ENCODE measurements at places on chromosomes 1 and 21.
A peak's percentile ranks its signal among the peaks of the same experiment; 100 is the strongest.

- DNase-seq, result no peak
These were observed 70.7 kb upstream of the CAMK1G start for GRCh38 chr1:209512821-209513220.

- DNase-seq, result no peak
These were observed 77.7 kb downstream of the ST6GALNAC5 start for GRCh38 chr1:76944942-76945341.

- no peak for DNase-seq
These were observed 29.0 kb downstream of the CLIC6 start for GRCh38 chr21:34697826-34698225.

DNA sequence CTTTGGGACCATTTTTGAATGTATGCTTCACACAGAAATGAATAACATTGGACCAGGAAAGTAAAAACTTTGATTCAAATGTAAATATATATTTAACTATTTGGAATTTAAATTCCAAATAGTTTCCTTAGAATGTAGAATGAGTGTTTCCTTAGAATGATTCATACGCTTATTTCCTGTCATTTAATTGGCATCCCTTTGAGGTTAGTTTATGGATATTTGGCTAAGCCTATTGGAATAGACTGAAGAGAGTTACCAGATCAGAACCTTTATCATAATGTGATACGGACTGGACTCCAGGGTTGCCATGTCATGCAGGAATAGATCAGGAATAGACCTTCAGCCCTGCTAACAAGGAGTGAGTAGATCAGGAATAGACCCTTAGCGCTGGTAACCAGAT is 133.1 kb downstream of the TNNI3K start:
- no peak for DNase-seq

DNA sequence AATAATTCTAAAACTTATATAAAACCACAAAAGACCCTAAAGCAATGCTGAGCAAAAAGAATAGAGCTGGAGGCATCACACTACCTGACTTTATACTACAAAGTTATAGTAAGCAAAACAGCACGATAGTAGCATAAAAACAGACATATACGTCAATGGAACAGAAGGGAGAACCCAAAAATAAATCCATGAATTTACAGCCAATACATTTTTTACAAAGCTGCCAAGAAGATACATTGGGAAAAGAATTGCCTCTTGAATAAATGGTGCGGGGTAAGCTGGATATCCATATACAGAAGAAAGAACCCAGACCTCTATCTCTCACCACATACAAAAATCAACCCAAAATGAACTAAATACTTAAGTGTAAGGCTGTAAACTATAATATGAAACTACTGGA is 51.3 kb upstream of the KRTAP11-1 start:
- DNase-seq, result no peak

DNA sequence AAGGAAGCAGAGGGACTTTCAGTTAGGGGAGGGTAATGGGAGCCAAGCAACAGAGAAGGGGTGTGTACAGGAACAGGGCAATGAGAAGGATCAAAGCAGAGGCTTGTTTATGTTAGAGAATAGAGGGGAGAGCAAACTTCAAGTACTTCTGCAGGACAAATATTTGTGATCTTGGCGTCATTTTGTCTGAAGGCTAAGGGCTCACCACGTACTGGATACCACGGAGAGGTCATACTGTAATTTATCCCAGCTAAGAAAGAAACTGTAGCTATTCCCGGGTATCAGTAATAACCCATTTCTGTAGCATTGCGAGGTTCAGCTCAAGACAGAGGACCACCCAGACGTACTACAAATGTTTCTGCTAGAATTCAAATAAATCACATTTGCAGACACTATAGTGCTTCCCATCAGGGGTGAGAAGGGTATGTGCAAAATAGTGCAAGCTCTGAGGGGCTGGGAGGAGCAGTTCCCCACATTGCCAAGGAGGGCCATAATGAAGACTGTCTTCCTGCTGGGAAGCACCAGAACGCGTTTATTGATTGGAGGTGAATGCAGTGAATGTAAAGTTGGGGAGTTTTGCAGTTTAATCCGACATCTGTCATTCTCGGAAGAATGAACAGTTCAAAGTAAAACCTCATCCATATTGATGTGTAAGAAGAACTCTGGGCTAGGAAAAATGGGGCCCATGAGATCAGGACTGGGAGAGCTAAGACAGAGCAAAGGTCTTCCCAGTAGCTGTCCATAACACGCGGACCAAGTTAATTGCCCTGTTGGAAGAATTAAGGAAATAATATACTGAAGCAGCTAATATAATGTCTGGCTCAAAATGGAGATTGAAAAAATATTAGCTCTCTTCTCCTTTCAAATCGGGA is 136.9 kb downstream of the RWDD3 start:
- DNase-seq, result no peak

DNA sequence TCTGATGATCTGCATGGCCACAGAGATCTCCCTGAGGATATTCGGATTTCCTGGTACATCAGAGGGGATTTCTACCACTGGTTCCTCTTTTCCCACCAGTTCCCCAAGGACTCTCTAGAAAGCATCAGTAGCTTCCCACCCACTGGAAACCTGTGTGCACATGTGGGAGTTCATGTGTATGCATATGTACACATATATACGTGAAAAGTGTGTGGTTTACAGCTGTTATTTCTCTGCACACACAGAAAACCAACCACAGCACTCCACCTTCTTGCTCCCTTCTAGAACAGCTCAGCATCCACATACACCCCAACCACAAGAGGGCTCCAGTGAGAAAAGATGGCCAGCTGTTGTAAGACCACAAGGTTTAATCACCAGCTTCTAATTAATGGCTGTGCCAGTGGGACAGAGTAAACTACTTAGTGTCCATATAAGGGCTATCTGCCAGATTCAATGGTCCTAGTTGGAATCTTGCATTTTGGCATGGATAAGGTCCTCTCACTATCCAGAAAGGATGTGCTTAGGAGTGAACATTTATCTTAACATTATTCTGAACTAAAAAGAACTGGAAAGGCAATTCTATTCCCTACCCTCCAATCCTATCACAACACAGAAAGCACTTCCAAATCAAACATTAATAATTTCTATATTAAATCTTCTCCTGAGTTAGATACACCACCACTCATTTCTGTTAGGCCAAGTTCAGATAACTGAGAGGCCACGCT is 24.1 kb downstream of the GPR3 start:
- DNase-seq, result no peak

GRCh38 chr21:31938330-31939301 is 65.8 kb downstream of the HUNK start:
- DNase-seq, result no peak

DNA sequence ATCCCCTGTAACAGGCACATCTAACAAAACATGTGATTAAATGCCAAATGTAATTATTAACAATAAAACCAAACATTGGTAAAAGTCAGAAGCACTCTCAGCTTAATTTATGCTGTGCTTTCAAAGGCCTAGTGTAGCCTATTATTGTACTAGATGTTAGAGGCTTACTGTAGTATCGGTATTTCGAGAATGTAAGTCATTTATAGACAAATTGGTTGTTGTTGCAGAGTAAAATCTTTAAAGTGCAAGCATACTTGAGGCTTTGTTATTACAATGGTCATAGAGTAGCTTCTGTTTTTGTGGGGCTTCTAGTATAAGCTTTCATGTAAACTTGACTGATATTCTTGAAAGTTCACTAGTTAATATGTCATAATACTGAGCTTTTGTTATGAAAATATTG is 965.8 kb downstream of the PLA2G4A start:
- no peak for DNase-seq

GRCh38 chr1:230794431-230794830 is 47.2 kb downstream of the CAPN9 start:
- DNase-seq, result peak; percentile 6

DNA sequence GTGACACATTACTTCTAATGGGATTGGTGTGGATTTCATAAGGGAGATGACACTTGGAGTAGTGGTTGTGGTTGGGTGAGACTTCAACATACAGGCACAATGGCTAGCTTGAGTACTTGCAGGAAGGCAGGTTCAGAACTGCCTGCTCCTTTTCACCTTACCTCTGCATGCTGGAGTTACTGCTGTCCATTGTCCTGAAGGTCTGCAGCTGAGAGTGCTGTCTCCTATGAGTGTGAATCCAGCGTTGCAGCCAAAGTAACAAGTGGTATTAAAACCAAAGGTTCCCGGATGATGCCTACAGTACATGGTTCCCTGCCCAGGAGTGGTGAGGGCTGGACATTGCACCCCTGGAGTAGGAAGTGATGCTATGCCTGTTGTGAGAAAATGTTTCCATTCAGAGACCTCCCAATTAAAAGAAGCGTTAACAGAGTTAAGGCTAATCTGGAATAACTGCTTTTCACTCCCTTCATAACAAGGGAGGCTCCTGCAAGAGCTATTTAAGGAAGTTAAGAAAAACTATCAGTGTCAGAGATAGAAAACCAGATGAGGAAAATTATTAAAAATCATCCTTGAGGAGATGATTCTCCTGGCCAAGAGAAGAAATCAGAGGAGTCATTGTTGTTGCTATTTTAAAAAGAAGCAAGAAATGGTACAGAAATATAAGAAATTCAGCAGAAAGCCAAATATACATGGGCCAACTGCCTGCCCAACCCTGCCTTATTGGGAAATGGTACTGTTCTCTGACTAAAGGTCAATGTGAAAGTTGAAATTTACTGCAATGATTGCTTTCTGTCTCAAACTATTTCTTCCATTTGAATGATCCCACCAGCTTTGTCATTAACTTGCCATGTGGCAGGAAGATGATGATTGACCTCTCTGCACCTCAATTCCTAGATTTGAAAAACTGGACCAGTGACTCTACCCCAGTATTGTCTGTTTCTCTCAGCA is 9.8 kb upstream of the F5 start:
- DNase-seq, result no peak

DNA sequence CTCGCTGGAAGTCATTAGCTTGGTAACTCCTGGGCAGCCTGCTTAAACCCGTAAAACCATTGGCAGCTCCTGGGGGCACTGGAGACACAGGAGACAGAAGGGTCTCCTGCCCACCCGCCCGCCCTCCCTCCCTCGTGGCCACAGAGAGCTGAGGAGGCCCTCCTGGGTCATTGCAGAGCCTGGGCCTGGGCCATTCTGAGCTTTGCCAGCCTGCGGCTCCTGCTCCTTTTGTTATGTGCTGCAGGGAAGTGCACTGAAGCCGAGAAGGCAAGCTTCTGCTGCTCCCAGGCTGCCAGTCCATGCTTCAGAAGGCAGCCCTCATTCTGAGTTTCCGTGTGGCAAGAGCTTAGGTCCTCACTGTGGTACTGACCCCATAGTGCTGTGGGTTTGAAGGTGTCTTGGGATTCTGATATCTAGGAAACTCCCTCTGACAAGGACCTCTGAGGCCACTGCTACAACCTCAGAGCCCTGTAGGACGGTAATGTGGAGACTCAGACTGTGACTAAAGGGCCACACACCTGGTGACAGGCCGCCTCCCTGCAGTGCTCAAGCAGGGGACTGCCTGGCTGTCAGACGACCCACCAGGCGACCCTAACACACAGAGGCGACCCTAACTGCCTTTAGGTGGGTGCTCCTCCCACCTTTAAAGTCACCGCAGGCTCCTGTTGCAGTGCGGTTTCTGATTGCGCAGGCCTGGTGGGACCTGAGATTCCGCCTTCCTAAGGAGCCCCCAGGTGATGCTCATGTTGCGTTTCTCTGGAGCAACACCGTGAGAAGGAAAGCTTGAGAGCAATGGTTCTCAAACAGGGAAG is 118.7 kb downstream of the IER5 start:
- DNase-seq, result no peak

GRCh38 chr1:116470671-116471070 is 97.6 kb downstream of the ATP1A1 start:
- DNase-seq, result no peak

DNA sequence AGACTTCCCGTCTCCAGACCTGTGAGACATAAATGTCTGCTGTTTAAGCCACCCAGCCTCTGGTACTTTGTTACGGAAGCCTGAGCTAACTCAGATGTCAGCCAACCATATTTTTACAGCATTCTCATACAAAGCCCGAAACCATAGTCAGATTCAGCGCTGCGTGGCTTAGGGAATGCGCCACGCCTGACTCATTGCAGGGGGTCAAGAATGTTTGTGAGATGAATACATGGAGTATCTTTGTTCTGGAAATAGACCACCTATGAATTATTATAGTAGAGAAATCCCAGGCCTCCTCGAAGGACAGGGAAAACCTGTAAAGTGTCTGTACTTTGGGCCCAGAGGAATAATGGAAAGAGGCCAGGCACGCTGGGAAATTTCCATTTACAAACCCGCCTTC is 434.8 kb downstream of the CAMTA1 start:
- DNase-seq, result no peak

- DNase-seq, result no peak
These were observed 5.5 kb downstream of the MORC3 start for GRCh38 chr21:36325373-36326010.

DNA sequence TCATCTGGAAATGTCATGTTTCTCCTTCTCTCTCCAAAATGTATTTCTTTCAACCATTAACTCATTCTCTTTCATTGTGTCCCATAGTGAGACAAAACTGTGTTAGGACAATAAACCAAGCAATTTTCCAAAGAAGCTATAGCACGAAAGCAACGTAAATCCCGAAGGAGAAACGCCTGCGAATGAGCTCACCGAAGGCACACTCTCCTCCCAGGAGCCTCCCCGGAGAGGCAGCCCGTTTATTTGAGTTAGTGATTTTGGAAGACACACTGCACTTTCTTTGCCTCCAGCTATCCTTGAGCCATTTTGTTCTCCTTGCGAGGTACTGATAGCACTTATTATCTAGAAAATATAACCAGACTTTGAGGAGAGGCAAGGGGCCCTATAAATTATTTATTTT is 41.2 kb downstream of the RSPH1 start:
- DNase-seq, result no peak

- DNase-seq, result no peak
These were observed 64.9 kb downstream of the TNR start for GRCh38 chr1:175678471-175678870.

DNA sequence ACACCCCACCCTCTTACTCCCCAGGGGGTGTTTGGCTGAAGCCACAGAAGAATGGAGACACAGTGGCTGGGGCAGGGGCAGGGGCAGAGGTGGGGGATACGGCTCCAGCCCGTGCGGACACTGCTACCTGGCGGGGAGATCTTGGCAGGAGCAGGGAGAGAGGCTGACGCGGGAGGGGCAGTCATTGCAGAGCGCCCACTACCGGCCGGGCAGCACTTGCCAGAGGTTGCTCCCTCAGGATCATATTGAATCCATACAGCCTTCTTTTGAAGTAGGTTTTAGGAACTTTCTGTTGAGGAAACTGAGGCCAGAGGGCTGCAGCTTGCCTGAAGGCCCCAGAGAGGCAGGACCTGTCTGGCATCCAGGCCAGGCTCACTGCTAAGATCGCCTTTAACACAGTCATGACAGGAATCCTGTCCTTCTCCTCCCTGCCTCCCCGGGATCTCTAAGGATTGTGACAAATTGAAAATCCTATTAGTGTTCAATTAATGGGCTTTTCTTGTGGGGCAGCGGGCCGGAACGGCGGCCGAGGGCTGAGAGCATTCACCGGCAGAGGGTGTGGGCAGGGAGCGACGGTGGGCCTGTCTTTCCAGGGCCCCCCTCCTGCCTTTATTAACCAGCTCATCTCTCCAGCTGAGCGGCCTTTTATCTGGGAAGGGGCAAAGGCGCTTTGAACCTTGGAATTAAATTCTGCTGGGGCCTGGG is 65.5 kb upstream of the WNT4 start:
- DNase-seq, result no peak

DNA sequence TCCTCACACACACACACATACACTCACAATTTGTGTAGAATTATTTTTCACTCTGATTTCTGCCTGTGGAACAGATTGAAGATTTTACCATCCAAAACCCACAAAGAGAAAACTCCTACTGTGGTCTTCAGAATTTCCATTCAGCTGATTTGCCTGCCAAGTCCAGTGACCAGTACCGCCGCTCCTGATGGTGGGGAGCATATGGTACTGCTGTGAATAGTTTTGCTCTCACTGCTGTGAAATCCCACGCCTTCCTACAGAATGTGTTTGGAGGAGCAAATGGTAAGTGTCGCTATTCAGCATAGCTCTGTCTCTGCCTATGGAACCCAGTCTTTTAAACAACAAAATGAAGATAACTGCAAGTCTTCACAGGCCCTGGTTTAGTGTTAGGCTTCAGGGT is 629.5 kb downstream of the LMO4 start:
- no peak for DNase-seq
